Breast epithelium (tissue), 4 donors: ENCODE measurements at places on chromosomes 5 and 9. TPM values are rescaled to one million over a fixed set of nuclear protein-coding genes. Genes with fewer than 3 reads are reported as not detected.

GRCh38 chr5:123455640-123456039, 32.4 kb upstream of the CEP120 start:
- no peaks in the 10 kb centered on the region for H3K4me1 ChIP-seq
- no peaks in the 10 kb centered on the region for H3K36me3 ChIP-seq
- H3K27me3 ChIP-seq, result no peaks in the 10 kb centered on the region
- DNase-seq, result no peak

GRCh38 chr5:73122875-73123810, 2.8 kb downstream of the TMEM171 start:
- no peaks in the 10 kb centered on the region for H3K36me3 ChIP-seq
- H3K27me3 ChIP-seq, result no peaks in the 10 kb centered on the region
- H3K4me3 ChIP-seq, result no peak overlapping the region
- DNase-seq, result no peak

The ALDH1A1 gene
- total RNA-seq, result 67.2 TPM

GRCh38 chr9:89841456-89841855, 236.6 kb downstream of the GADD45G start:
- H3K4me3 ChIP-seq, result no peak overlapping the region
- DNase-seq, result no peak
- no peaks in the 10 kb centered on the region for H3K36me3 ChIP-seq
- H3K27me3 ChIP-seq, result no peaks in the 10 kb centered on the region
- no peak overlapping the region for H3K27ac ChIP-seq

The TSSK1B gene
- 0.32 TPM for total RNA-seq

DNA sequence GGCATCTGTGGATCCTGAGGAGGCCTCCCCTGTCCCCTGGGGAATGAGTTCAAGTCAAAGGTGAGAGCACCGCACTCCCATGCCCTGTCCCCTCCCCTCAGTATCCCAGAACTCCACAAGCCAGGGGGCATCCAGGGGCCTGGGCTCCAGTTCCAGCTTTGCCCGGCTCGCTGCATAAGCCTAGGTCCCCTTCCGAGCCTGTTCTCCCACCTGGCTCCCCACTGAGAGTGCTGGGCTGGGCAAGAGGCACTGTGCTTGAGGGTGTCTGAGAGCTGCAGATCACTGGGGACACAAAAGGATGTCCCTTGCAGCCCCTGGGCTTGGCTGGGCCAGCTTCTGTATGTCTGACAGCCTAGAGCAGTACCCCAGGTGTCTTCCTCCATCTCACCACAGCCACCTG, 4.6 kb downstream of the DOK3 start:
- no peak overlapping the region for H3K4me3 ChIP-seq
- H3K36me3 ChIP-seq, result no peaks in the 10 kb centered on the region
- no peak for DNase-seq
- H3K4me1 ChIP-seq, result no peaks in the 10 kb centered on the region

DNA sequence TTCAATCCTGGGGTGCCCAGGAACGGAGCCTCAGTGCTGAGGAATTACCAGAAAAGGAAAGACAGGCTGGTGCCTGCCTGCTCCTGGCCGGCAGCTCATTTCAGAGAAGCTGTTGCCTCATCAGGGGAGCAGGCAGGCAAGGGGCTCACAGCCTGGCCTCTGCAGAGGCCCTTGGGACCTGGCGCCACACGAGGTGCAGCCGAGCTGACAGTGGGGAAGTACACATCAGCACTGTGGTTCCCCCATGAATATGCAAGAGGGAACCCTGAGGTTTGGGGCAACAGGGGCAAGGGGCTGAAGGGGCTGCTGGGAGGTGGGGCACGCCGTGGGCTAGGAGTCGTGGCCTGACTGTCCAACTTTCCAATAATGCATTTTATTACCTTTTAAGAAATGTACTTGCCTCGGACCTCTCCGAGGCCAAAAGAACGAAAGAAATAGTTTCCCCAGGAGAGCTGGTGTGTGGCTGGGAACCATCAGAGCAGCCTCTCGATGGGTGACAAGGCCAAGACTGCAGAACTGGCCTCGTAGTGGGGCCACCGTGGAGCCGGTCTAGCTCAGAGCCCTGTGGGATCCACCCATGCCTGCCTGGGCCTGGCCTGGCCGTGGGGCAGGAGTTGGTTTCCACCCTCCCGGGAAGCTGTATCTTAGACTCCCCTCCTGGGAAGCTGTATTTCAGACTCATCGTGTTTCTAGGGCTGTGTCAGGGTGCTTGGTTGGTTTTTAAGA, 198.6 kb downstream of the PAX5 start:
- H3K27me3 ChIP-seq, result no peaks in the 10 kb centered on the region
- H3K27ac ChIP-seq, result no peak overlapping the region
- H3K4me3 ChIP-seq, result no peak overlapping the region
- DNase-seq, result no peak
- no peaks in the 10 kb centered on the region for H3K4me1 ChIP-seq

GRCh38 chr9:79639354-79639753, 67.6 kb downstream of the TLE4 start:
- H3K4me1 ChIP-seq, result no peaks in the 10 kb centered on the region
- H3K4me3 ChIP-seq, result no peak overlapping the region
- no peaks in the 10 kb centered on the region for H3K36me3 ChIP-seq

The IFNB1 gene
- not detected for total RNA-seq

- H3K27me3 ChIP-seq, result no peaks in the 10 kb centered on the region
- DNase-seq, result no peak
- H3K27ac ChIP-seq, result peak overlapping the region; percentile 20
- peaks cover 24% of the 10 kb centered on the region for H3K4me1 ChIP-seq
- H3K4me3 ChIP-seq, result no peak overlapping the region
These were observed 4.9 kb downstream of the NEK6 start for GRCh38 chr9:124262649-124262972.

The CYSTM1 gene
- 108 TPM for total RNA-seq

GRCh38 chr5:72221541-72221940, 98.5 kb downstream of the MRPS27 start:
- no peaks in the 10 kb centered on the region for H3K27me3 ChIP-seq
- no peak for DNase-seq
- no peaks in the 10 kb centered on the region for H3K4me1 ChIP-seq
- H3K4me3 ChIP-seq, result no peak overlapping the region

The ANKRD20A1 gene
- 2.9 TPM for total RNA-seq

DNA sequence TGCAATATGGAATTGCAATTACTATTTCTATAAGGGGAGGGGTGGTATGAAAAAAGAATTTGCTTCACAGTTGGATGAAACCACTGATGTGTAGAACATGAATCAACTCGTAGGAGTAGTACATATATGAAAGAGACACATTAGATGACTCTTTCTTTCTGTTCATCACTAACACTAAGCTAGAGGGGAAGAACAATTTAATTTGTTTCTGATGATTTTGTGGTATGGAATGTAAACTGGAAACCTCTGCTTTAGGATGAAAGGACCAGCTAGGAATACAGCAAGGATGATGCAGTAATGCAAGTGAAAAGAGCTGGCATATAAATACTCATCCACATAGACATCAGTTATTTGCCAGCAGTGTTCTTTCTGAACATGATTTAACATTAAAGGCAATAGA, 113.4 kb downstream of the PAPPA start:
- H3K4me1 ChIP-seq, result no peaks in the 10 kb centered on the region
- H3K27me3 ChIP-seq, result no peaks in the 10 kb centered on the region
- H3K4me3 ChIP-seq, result no peak overlapping the region
- H3K27ac ChIP-seq, result no peak overlapping the region
- no peaks in the 10 kb centered on the region for H3K36me3 ChIP-seq
- no peak for DNase-seq

GRCh38 chr5:107634981-107635848, 35.5 kb downstream of the EFNA5 start:
- H3K4me1 ChIP-seq, result no peaks in the 10 kb centered on the region
- no peak overlapping the region for H3K4me3 ChIP-seq
- no peak for DNase-seq
- H3K36me3 ChIP-seq, result no peaks in the 10 kb centered on the region

DNA sequence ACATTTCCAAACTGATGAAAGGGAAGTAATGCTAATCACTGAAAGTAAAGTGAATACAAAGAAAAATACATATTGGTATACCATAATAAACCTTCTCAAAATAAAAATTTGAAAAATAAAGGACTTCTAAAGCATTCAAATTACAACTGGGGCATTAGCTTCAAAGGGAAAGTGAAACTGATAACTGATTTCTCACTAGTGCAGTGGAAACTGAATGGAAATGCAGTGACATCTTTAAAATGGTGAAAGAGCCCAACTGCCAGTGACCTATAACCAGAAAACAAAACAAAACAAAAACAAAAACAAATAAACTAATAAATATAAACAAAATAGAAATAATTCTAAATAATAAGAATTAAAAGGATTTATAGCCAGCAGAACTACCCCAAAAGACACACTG, 297.5 kb upstream of the GRIN3A start:
- no peaks in the 10 kb centered on the region for H3K4me1 ChIP-seq
- DNase-seq, result no peak
- H3K27ac ChIP-seq, result no peak overlapping the region
- no peaks in the 10 kb centered on the region for H3K27me3 ChIP-seq
- H3K4me3 ChIP-seq, result no peak overlapping the region
- H3K36me3 ChIP-seq, result no peaks in the 10 kb centered on the region

GRCh38 chr9:101311758-101312420, 72.9 kb downstream of the BAAT start:
- no peak overlapping the region for H3K4me3 ChIP-seq
- no peak overlapping the region for H3K27ac ChIP-seq
- H3K27me3 ChIP-seq, result no peaks in the 10 kb centered on the region
- no peaks in the 10 kb centered on the region for H3K4me1 ChIP-seq
- DNase-seq, result no peak

DNA sequence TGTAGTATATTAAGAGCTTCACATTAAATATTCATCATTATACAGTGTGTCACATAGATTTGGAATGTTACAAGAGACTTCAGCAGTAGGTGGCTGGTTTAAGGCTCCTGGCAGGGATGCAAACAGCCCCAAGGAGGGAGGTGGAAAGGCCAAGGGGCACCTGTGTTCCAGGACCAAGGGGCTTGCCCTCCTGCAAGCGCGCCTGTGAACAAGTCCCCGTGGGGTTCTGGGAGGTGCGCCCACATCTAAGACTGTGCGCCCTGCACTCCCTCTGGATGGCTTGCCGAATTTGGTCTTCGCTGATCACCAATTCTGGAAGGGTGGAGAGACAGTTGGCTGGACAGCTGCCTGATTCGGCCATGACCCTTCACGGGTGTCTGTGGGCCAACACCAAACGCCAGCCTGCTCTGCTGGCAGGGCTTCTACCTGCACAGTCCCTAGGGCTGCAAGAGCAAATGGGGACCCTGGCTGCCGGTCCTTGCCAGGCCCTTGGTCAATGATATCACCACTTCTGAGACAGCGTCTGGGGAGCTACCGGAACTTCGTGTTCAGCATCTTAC, 12.1 kb upstream of the SLC25A51 start:
- no peak overlapping the region for H3K4me3 ChIP-seq
- no peaks in the 10 kb centered on the region for H3K4me1 ChIP-seq
- H3K36me3 ChIP-seq, result no peaks in the 10 kb centered on the region
- no peak for DNase-seq
- no peaks in the 10 kb centered on the region for H3K27me3 ChIP-seq
- H3K27ac ChIP-seq, result peak overlapping the region; percentile 66

The C9orf78 gene
- total RNA-seq, result 189 TPM

GRCh38 chr5:53473633-53474032, 6.8 kb upstream of the FST start:
- no peak overlapping the region for H3K27ac ChIP-seq
- H3K36me3 ChIP-seq, result no peaks in the 10 kb centered on the region
- no peaks in the 10 kb centered on the region for H3K4me1 ChIP-seq

The SPINK6 gene
- not detected for total RNA-seq

- no peaks in the 10 kb centered on the region for H3K27me3 ChIP-seq
- no peak for DNase-seq
- H3K36me3 ChIP-seq, result no peaks in the 10 kb centered on the region
- H3K4me3 ChIP-seq, result no peak overlapping the region
- H3K4me1 ChIP-seq, result no peaks in the 10 kb centered on the region
These were observed 203.4 kb upstream of the RASEF start for GRCh38 chr9:83266331-83266665.

The CTXN3 gene
- total RNA-seq, result not detected

DNA sequence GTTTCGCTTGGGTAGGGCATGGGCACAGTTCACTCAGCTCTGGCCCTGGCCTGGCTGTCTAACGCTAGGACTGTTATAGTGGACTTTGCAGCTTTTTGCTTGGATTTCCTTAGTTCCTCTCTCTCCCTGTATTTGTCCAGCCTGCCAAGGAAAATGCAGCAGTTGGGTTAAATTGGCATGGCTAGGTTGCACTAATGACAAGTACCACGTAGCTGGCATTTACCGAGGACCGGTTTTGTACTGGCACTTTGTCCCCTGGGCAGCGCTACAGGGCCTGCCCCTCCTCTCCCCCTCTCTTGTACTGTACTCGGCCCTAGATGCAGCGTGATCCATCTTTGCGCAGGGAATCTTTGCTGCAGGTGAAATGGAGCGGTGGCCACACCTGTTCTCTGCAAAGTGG, 2.4 kb downstream of the WDR5 start:
- no peaks in the 10 kb centered on the region for H3K27me3 ChIP-seq
- no peak for DNase-seq
- H3K36me3 ChIP-seq, result no peaks in the 10 kb centered on the region
- no peak overlapping the region for H3K4me3 ChIP-seq

DNA sequence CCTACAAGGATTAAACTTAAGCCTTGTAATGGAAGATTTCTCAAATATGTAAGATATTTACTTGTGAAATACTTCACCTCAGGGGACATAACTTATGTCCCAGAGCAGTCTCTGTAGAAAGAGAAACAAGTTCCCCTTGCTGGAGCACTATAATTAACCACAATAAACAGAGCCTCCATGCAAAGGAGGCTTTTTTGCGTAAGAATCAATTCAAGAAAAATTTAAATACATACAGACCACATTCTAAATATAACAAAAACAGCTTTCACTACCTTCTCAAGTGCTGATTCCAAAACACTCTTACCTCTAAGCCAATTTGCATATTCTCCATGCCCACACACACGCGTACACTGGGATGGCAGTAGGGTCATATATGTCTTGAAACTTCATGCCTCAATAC, 30.7 kb upstream of the CCNB1 start:
- H3K27ac ChIP-seq, result no peak overlapping the region
- no peaks in the 10 kb centered on the region for H3K4me1 ChIP-seq
- no peak overlapping the region for H3K4me3 ChIP-seq
- no peaks in the 10 kb centered on the region for H3K27me3 ChIP-seq
- no peak for DNase-seq

- H3K27ac ChIP-seq, result no peak overlapping the region
- H3K4me1 ChIP-seq, result no peaks in the 10 kb centered on the region
- H3K36me3 ChIP-seq, result no peaks in the 10 kb centered on the region
These were observed 49.8 kb upstream of the OLFM1 start for GRCh38 chr9:135037521-135038250.

DNA sequence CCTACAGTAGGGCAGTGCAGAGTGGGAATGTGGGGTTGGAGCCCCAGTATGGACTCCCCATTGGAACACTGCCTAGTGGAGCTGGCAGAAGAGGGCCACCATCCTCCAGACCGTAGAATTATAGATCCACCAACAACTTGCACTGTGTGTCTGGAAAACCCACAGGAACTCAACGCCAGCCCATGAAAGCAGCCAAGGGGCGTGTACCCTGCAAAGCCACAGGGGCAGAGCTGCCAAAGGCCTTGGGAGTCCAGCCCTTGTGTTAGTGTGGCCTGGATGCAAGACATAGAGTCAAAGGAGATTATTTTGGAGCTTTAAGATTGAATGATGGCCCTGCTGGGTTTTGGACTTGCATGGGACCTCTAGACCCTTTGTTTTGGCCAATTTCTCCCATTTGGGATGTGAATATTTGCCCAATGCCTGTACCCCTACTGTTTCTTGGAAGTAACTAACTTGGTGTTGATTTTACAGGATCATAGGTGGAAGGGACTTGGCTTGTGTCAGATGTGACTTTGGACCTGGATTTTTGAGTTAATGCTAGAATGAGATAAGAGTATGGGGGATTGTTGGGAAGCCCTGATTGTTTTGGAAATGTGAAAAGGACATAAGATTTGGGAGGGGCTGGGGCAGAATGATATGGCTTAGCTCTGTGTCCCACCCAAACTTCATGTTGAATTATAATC, 266.8 kb downstream of the SEMA5A start:
- H3K27me3 ChIP-seq, result no peaks in the 10 kb centered on the region
- no peak overlapping the region for H3K4me3 ChIP-seq
- no peak overlapping the region for H3K27ac ChIP-seq
- no peaks in the 10 kb centered on the region for H3K36me3 ChIP-seq
- DNase-seq, result no peak
- H3K4me1 ChIP-seq, result no peaks in the 10 kb centered on the region
